ENCODE measurements at places on chromosomes 6 and 20.

DNA sequence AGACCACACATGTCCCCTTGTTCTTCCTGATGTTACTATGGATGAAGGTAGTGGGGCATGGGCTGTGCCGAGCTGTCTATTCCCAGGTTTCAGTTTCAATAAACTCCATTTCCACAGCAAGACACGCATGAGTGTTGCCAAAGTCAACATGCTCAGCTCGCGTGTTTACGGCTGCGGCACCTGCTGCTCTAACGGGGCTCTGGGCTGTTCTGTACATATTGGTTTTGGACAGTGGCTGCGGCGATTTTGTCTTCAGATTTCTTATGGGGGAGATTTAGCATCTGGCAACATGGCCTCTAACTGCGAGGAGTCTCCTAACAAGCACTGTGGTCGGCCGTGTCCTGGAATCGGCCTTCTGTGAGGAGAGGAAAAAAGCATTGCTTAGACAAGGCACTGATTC lies 58.6 kb downstream of the TMEM242 start:
- no peak for DNase-seq

- no peak for DNase-seq
Observed at GRCh38 chr6:14110001-14110818, 7.4 kb upstream of the CD83 start.

DNA sequence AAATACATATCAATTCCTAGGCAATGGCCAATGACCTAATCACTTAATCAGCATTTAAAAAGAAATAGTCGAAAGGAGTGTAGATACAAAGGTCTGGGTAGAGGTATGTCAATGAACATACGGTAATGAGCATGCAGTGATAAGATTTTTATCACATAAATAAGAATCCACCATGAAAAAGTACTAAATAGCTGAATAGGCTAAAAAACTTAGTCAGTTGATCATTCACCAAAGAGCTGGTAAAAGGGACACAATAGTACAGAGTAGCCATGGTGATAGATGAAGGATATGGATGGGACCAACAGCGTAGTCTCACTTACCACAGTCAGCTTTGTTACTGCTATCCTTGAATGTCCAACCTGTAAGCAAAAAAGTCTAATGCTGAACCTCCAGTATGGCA lies 1018.6 kb upstream of the EYS start:
- no peak for DNase-seq

DNA sequence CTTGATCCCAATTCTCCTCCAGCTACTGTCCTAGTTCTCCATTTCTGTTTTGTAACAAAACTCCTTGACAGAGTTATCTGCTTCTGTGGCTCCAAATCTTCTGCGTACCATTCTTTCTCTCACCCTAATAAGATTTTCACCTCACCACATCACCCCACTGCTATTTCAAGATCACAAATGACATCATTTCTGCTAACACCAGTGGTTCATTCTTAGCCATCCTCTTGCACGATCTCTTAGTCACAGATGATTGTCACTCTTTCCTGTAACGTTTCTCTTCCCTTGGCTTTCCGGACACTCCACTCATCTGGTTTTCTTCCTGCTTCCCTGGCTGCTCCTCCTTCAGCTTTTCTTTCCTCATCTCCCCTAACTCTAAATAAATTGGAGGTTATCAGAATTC lies 56.8 kb upstream of the FABP7 start:
- DNase-seq, result no peak

GRCh38 chr20:24004471-24004870 lies 15.9 kb upstream of the GGTLC1 start:
- DNase-seq, result no peak

- DNase-seq, result no peak
Observed at GRCh38 chr6:44668976-44669934, 281.7 kb downstream of the CDC5L start.

DNA sequence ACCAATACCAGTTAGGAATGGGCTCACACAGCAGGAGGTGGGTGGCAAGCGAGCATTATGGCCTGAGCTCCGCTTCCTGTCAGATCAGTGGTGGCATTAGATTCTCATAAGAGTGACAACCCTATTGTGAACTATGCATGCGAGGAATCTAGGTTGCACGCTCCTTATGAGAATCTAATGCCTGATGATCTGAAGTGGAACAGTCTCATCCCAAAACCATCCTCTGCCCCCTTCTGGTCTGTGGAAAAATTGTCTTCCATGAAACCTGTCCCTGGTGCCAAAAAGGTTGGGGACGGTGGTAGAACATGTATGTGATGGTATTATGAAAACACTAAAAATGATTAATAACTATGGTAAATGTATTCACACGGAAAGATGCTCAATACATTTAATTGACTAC lies 99.7 kb upstream of the HIVEP1 start:
- no peak for DNase-seq

DNA sequence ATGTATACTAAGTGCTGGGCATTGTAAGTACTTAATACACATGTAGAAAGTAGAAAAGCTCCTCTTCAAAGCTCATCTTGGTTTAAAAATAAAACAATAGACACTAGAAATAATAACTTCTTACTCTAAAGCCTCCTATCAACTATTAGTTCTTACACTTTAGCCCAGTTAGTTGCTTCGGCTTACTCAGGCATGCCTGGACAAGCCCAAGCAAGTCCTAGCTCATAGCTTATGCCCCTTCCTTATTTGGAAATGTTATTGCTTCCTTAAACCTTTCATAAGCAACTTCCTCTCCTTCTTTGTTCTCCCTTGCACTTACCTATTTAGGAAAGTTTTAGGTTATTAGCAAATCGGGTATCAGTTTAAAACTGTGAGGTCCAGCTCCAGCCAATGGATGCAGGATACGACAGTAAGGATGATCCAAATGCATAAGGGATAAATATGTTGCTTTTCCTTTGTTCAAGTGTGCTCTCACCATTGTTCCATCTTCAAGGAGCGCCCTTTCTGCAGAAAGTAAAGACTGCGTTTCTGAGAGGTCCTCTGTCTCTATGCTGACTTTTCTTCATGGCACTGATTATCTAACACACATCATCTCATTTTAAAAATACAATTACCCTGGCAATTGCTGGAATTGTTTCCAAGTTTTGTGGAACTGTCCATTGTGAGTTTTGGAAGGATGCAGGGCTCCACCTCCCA lies 12.3 kb downstream of the TMEM30A start:
- no peak for DNase-seq

GRCh38 chr6:21138336-21139069 lies 455.0 kb upstream of the SOX4 start:
- DNase-seq, result no peak

DNA sequence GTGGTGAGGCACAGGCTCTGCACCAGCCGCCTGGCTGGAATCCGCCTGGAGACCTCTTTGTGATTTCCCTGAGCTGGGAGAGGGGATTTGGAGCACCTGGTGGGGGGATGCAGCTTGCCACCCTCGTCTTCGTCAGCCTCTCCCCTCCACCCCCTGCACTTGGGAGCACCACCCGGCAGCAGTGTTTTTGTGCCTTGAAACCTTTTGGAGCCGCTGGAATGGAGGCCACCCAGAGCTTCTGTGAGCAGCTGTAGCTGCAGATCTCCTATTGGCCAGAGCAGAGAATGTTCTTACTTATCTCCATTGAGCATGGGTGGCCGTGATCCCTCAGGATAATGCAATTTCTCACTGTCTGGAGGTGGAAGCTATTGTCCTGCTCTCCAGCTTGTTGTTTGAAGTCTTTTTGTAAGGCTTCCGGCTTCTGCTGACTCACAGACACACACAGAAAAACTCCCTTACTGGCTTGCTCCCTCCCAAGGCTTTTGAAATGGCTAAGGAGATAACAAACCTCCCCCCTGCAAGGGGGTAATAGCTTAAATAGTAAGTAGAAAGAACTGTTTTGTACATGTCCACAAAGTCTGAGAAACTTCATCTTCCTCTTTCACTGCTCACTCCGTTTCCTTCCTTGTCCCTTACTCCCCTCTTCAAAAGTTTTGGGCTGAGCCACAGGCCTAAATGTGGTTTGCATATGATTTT lies 271.2 kb downstream of the PRL start:
- no peak for DNase-seq

- DNase-seq, result peak; percentile 54
Observed at GRCh38 chr6:157764178-157765068, 58.6 kb upstream of the SNX9 start.

DNA sequence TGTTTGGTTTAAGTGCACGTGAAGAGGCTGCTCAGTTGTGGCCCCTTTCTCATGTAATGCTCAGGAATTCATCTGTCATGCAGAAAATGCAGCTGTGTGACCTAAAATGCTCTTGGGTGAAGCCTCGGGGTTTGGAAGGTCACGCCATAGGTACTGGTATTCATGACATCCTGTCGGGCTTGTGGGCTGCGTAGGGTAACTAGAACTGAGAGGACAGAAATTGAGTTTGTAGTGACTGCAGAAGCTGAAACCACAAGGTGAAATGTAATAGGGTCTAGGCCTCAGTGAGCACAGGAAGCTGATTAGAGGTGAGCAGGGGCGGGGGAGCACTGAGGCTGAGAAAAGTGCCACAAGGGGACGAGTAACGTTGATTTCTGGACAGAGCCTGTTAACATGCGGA lies 128.8 kb downstream of the SOBP start:
- no peak for DNase-seq

Data from 8988T (cell line).